ENCODE measurements at places on chromosomes 11 and 22. TPM values are rescaled to one million over a fixed set of nuclear protein-coding genes. Genes with fewer than 3 reads are reported as not detected.

Gene BCL2L13
- total RNA-seq: 32.7 TPM

Gene APOA1
- total RNA-seq: 0.10 TPM

Gene OR52E5
- total RNA-seq: not detected

Gene DDIAS
- total RNA-seq: 7.6 TPM

Gene C11orf52
- not detected for total RNA-seq

Gene TSPAN32
- total RNA-seq: not detected

Gene OR8J1
- total RNA-seq: not detected
